CD4-positive, alpha-beta T cell treated with Interleukin-4 for 1 hour (primary cell): ENCODE measurements at places on chromosomes 12 and 14.

GRCh38 chr14:95126906-95127530 lies 30.3 kb downstream of the DICER1 start:
- no peak for DNase-seq

DNA sequence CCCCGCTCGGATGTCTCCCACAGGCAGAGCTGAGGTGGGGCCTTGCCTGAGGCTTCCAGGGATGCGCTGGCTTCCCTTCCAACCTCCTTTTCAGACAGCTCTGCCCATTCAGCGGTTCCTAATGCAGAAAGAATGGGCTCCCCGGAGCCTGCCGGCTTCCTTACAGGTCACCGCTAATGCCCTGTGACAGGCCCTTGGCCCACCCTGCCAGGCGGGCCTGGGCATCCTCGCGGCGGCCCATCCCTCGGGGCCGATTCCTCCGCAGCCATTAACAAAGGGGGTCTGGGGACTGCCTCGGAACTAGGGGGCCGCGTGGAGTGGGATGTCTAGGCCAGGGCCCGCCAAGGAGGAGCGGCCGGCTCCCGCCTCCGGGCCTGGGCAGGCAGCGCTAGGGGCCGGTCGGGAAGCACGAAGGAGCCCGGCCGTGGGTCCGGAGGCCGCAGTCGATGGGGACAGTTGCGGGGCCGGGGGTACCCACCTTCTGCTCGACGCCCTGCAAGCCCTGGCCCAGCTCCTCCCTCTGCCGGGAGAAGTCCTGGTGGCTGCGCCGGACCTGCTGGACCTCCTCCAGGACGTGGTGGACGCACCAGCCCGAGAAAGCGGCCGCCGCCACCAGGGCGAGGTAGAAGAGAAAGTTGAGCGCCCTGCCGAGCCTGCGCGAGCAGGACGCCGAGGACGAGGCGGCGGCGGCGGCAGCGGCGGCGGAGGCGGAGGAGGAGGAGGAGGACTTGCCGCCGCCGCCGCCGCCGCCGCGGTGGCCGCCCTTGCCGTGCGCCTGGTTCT lies 738 bp downstream of the CKAP4 start:
- DNase-seq: peak; percentile 58

GRCh38 chr12:103586132-103586531 lies 941 bp upstream of the STAB2 start:
- no peak for DNase-seq

- DNase-seq: no peak
These were observed 4.1 kb upstream of the SLC7A7 start for GRCh38 chr14:22819151-22819988.

DNA sequence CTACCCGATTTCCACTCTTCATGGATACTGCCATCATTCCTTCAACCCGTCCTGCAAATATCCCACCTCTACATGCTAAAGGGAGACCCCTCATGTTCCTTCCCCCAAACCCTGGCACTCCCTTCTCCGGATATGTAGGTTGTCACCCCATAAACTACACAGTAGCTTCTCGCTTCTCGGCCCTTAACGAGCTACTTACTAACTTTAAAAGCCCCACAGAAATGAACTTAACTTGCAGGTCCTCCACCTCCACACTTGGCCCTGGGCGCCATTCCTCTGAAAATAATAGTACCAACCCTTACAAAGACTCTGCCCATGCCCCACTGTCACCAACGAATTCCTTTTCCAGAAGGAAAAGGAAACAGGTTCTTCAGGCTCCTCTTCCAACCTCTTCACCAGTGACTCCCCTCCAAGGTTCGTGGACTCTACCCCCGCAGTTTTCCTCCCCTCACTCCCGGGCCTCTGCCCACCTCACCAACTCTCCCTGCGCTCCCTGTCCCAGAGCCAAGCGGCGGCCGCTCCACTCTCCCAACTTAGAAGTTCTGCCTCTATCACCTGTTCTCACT lies 1.2 kb downstream of the SPPL3 start:
- DNase-seq: no peak

- DNase-seq: no peak
These were observed 77.3 kb upstream of the RPH3A start for GRCh38 chr12:112714166-112714710.

- no peak for DNase-seq
These were observed 5.8 kb downstream of the HNRNPA1 start for GRCh38 chr12:54286042-54287030.

GRCh38 chr12:122893208-122894153 lies 2.4 kb downstream of the VPS37B start:
- DNase-seq: no peak

- DNase-seq: peak; percentile 70
These were observed 125.9 kb upstream of the ATF1 start for GRCh38 chr12:50637870-50638481.

- DNase-seq: no peak
These were observed 886 bp downstream of the SIX1 start for GRCh38 chr14:60648249-60648933.

- no peak for DNase-seq
These were observed 1524.7 kb upstream of the TMEM132C start for GRCh38 chr12:126742241-126742641.

DNA sequence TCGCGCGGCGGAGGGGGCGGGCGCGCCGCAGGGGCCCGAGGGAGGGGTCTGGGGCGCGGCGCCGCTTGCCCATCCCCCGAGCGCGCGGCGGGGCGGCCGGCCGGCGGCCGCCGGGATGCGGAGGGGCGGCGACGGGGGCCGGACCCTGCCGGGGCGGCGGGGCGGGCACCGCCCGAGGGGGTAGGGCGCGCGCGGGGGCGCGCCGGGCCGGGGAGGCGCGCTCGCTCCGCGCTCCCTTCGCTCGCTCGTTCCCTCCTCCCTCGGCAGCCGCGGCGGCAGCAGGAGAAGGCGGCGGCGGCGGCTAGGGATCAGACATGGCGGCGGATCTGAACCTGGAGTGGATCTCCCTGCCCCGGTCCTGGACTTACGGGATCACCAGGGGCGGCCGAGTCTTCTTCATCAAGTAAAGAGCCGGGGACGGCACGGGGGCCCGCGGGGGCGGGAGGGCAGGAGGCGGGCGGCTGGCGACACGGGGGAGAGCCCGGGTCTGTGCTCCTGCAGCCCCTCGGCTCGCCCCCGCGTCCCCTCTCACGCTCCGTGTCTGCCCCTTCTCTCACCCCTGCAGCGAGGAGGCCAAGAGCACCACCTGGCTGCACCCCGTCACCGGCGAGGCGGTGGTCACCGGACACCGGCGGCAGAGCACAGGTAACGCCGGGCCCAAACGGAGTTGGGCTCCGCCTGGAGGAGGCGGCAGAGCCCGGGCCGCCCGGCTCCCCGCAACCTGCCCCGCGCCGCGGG lies at the start of gene PLEKHA5:
PLEKHA5 (plus strand) TSS at position 248 of the 738 bp plus-strand sequence; CDS start at position 315, 67 bp downstream.
- DNase-seq: peak; percentile 40

GRCh38 chr12:109818905-109819500 lies 14.2 kb downstream of the TRPV4 start:
- DNase-seq: no peak

GRCh38 chr14:85529803-85530574 lies at the start of gene FLRT2:
FLRT2 (plus strand) TSS chr14:85530144; CDS start chr14:85621515, 91,371 bp downstream.
- no peak for DNase-seq

DNA sequence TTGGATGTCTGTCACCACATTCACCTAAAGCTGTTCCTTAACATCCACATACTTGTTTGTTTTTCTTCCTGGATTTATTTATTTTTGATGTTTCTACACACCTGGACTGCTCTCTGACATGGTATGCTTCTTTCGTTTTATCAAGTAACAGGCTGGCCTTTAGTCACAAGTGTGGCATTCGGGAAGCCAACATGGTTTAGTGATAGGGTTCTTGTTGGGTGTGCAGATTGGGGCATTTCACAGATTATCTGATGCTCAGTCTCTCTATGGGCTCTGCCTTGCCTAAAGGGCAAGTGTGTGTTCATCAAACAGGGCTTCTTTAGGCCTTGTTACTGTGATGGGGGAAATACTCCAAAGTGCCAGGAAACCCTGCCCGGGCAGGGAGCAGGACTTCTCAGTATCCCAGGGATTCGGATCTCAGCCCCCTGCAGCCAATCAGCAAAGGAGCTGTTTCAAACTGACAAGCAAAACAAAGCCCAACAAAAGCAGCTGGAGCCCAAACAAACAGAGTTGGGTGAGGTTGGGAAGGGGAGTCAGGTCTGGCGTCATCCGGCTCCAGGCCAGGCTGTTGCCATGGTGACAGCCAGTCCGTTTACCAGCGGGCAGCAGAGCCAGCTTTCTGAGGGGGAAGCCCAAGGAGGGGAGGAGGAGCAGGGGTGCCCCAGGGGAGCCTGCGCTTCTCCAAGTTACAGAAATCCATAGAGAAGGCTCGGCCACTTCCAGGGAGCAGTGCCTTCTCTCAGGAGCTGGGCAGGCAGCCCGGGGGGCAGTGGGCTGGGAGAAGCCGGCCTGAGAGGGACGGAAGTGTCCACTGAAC lies 31.9 kb downstream of the FOS start:
- DNase-seq: no peak

GRCh38 chr12:132033627-132034026 lies 83.9 kb downstream of the EP400 start:
- DNase-seq: no peak

GRCh38 chr12:105032703-105033357 lies 46.7 kb downstream of the NOPCHAP1 start:
- no peak for DNase-seq

DNA sequence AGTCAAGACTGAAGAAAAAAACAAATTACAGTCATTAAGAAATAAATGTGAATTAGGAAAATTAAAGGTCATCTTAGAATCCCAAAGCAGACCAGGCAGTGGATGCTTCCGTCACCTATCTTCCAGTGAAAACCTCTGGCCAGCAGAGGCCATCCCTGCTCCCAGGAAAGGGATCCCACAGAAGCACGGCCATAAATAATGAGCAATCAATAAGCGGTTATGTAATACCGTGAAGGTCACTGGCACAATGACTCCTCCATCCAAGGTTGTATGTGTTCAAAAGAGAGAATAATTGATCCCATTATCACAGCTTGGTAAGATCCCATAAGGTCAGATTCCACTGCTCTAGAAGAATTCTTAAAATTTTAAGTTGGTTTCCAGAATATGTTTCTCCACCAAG lies 85.7 kb downstream of the PPP2R5E start:
- DNase-seq: no peak

DNA sequence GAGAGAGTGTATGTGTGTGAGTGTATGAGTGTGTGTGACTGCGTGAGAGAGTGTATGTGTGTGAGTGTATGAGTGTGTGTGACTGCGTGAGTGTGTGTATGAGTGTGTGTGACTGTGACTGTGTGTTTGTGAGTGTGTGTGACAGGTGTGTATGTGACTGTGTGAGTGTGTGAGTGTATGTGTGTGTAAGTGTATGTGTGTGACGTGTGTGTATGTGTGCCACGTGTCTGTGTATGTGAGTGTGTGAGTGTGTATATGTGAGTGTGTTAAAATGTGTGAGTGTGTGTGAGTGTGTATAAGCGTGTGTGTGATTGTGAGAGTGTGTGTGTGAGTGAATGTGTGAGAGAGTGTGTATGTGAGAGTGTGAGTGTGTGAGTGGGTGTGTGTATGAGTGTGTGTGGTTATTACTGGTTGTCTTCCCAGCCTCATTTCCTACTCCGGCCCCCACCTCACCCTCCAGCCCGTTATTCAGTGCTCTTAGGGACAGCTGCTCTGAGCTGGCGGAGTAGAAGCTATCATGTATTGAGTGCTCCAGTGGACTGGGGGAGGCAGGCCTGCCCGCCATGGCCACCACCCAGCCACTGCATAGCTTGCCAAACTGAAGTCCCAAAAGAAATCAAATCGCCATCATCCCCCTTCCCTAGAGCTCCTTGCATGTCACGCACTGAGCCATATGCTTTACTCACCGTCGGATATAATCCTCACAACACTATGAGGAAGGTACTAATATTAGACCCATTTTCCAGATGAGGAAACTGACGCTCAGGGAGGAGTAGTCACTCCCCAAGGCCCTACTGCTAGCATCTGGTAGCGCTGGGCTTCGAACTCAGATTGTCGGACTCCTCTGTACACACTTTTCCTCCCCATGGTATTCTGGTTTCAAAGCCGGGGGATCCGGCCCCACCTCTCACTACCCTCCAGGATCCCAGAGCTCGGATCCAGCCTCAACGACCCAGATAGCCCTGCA lies 10.3 kb upstream of the MYL2 start:
- DNase-seq: no peak

- no peak for DNase-seq
These were observed 5.1 kb downstream of the DYNC1H1 start for GRCh38 chr14:101969481-101969880.

- no peak for DNase-seq
These were observed 13.6 kb downstream of the FAM222A start for GRCh38 chr12:109727039-109727723.

DNA sequence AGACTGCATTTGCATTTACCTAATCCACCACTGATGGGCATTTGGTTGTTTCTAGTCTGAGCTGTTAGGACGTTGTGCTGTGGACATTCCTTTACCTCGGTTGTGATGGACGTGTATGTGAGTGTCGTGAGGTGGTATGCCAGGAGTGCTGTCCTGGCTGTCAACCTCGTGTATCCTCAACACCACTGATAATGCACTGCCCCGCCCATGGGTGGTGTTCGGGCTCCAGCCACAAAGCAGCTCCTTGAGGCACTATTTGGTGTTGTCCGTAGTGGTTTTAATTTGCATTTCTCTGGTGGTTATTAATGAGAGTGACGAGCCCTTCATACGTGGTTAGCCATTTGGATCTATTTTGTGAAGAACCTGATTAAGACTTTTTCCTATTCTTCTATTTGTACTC lies 87.6 kb downstream of the PPP2R5C start:
- DNase-seq: no peak

- no peak for DNase-seq
These were observed 467.8 kb downstream of the LRIG3 start for GRCh38 chr12:58452546-58452945.

DNA sequence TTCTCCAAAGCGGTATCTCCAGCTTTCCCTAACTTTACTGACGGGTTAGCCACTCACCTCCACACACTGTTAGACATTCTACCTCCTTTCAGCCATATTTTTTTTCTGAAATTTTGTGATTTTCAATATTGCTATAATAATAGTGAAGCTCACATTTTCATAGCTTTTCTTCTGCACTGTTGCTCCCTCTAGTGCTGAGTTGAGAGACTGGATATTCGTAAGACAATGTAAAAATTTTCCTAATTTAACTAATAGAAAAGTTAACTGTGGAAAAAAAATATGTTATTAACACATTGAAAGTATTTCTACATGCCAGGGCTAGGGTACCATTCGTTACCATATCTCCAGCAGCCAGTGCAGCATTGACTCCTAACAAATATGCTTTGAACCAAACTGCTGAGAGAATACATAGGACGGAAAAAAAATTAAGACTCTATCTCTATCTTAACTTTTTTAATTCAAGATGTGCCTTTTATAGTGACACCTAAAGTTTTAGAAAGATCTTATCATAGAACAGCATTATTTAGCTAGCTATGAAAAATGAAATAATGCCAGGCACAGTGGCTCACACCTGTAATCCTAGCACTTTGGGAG lies 48.7 kb upstream of the ABCC9 start:
- DNase-seq: no peak

DNA sequence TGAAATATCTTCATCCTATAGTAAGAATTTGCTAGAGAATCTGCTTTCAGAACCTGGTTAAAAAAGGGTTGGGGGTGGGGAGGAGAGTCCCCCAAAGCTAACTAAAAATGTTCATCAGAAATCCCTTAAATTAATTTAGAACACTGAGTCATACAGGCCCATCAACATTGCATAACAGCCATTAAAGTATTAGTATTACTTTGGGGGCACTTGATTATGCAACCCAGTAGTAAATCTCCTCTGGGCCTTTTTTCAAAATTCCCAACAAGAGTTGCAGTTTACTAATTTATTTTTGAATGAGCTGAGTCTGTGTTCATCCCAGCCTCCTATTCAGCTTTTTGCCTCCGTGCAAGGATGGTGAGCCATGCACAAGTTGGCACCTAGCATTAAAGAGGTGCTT lies 8.8 kb upstream of the SLC24A4 start:
- DNase-seq: no peak

- no peak for DNase-seq
These were observed 20.3 kb upstream of the DRAM1 start for GRCh38 chr12:101857043-101857558.
